ENCODE measurements at places on chromosomes 5 and 9.

- peak; percentile 45 for DNase-seq
Observed at GRCh38 chr5:53425687-53426511, 54.5 kb upstream of the FST start.

GRCh38 chr9:72982146-72982799 is 29.4 kb upstream of the ALDH1A1 start:
- no peak for DNase-seq

GRCh38 chr5:155307229-155307628 is 293.7 kb downstream of the KIF4B start:
- no peak for DNase-seq

GRCh38 chr9:6598249-6598725 is 47.2 kb downstream of the GLDC start:
- DNase-seq, result no peak

DNA sequence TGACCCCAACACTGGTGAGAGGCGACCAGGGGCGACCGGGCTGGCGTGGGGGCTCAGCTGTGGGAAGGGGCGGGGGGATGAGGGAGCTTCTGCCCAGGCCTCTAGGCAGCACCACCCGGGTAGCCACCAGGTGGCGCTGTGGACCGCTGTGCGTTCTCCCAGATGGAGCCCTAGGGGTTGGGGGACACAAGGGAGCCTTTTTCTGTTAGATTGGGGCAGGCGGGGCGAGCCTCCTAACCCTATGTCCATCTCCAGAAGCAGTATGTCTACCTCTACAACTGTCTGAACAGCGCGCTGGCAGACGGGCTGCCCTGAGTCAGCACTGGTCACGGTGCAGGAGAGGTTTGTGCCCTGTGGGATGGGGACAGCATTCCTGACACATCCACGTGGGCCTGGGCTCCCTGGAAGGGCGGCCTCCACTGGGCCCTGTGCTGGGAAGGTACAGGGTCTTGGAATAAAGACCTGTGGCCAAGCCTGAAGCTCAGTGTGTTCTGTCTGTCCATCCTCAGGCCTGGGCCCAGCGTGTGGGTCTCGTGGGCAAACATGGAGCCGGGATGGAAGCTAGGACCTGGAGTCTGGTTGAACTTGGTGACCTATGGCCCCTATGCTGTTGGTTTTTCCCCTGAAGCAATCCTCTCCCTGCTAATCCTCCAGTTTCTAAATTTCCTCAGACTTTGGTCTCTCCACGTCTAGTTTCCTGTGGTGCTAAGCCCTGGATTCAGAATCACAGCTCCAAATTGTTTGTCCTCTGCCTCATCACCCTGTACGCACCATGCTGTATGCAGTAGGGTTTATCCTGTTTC is 23.1 kb upstream of the SPTLC1 start:
- peak; percentile 50 for DNase-seq

- peak; percentile 57 for DNase-seq
Observed at GRCh38 chr5:61450493-61451279, 118.6 kb downstream of the ZSWIM6 start.

GRCh38 chr9:6079386-6079785 is 64.0 kb upstream of the RANBP6 start:
- DNase-seq, result no peak

- no peak for DNase-seq
Observed at GRCh38 chr9:13429301-13430190, 150.1 kb upstream of the MPDZ start.

Measured in A549 (cell line).